NCI-H1930 (cell line): ENCODE measurements at places on chromosomes 6 and 20.

DNA sequence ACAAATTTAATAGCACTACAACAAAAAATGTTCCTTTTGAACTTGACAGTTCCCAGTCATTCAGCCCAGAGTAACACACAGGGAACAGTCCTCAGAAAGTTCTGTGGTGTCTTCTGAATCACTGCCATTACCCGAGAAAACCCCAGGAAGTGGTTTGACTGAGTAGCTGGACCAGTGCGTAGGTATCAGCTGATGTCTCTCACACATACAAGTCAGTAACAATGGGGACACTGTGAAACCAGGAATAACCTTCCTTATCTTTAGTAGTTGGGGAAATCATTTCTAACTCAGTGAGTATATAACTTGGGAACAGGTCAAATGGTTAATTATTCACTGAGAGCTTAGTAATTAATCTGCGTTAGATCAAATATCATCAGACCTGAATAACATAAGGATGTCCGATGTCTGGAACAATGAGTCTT lies 73.1 kb downstream of the HIVEP2 start:
- no peak for DNase-seq

GRCh38 chr20:34615477-34615876 lies 57.0 kb downstream of the MAP1LC3A start:
- DNase-seq, result no peak

DNA sequence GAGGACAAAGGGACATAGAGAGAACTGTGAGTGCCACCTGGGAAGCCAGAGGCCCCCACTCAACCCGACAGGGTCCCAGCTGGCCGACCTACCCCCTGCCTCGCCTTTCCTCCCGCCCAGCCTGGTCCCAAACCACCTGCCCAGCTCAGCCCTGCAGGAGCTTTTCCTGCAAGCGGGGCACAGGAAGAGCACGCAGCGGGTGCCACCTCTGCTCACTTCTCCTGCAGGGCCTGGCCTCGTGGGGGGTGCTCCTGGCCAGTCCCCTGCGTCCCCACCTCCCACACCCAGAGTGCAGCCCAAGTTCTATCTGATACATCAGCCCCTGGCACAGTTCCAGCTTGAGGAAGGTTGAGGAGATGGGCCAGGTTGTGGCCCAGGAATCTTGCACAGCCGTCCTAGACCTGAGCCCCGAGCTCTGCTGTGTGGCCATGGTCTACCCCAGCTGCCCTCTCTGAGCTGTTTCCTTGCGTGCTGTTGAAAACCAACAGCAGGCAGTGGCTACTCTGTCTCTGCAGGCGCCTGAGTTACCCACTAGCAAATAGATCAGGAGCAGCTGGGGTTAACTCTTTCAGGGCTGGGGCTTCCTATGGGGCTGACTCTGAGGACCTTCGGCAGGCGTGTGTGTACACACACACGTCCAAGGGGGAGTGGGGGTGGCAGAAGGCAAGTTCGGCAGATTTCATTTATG lies 1.7 kb downstream of the NECAB3 start:
- no peak for DNase-seq

DNA sequence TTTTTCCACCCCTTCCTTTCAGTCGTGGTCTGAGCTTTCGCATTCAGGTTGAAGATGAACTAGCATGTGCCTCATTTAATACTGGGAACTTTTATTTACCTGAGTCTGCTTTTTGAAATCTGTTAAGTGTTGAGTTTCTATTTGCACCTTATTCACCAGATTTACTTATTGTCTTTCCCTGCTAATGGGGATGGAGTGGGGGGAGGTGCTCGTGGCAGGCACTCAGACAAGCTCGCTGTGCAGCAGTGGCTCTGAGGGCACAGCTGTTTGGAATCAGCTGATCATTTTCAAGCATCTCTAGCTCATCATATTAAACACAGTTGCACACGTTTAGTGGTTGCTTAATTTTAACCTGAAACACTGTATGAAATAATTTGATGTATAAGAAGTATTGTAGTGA lies 35.6 kb downstream of the UTRN start:
- no peak for DNase-seq

DNA sequence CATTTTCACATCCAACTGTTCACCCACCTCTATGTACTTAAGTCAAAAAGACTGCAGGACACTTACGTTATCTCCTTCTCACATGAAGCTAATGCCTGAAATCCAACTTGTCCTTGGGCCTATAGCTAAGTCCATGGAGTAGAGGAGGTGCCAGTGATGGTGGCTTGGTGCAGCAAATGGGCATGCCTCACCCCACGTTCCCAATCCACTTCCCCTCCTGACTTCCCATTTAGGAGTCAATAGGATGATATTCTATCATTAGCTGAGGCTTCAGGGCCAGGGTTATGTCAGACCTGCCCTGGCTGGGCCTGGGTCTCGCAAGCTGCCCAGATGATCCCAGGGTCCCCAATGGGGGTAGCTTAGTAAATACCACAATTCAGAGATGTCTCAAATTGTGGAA lies 410.4 kb downstream of the MAFB start:
- DNase-seq, result no peak

GRCh38 chr6:168109171-168109570 lies 30.2 kb upstream of the FRMD1 start:
- DNase-seq, result no peak

GRCh38 chr6:79249136-79249535 lies 14.7 kb upstream of the HMGN3 start:
- DNase-seq, result no peak

DNA sequence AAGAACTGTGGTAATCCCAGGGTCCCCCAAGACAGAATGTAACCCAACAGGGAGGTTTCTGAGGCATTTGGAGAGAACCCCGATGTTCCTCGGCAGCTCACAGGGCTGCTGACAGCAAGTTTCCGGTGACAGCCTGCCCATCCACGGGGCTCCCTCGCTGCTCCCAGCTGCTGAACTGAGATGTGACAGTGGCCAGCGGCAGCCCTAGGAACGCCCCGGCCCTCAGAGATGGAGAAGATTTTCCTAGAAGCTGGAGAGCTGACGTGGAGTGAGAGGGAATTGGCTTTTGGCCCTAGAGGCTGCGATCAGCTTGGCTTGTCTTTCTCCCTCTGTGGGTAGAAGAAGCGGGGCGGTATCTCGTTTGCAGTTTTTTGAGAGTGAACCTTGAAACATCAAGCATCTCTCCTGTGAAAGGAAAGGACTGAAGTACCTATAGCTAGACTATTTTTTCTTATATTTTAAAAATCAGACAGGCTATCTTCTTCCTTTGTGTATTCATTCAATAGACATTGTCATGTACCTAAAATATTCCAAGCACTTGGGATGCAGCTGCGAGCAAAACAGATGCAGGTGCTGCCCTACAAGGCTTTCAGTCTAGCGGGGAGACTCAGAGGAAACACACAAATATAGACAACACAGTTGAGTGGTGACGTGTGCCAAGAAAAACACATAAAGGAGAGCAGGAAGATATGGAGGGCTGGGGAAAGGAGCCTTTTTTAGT lies 28.4 kb upstream of the NFATC2 start:
- no peak for DNase-seq

GRCh38 chr6:129104560-129104959 lies 221.6 kb downstream of the LAMA2 start:
- DNase-seq, result no peak

DNA sequence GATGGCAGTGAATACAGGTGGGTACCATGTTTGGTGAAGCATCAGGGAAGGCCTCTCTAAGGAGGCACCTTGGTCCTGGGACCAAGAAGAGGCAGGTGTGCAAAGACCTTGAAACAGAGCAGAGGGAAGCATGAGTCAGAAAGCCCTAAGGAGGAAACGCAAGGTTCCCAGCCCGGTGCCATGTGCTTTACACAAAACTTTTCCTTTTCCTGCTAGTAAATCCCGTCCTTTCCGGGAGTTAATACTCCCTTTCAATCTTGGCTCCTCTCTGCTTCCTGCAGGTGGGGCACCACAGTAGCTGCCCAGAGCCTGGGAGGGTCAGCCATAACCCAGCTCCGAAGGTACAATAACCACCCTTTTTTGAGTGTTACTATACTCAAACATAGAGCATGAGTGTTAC lies 19.4 kb upstream of the SLC23A2 start:
- no peak for DNase-seq

DNA sequence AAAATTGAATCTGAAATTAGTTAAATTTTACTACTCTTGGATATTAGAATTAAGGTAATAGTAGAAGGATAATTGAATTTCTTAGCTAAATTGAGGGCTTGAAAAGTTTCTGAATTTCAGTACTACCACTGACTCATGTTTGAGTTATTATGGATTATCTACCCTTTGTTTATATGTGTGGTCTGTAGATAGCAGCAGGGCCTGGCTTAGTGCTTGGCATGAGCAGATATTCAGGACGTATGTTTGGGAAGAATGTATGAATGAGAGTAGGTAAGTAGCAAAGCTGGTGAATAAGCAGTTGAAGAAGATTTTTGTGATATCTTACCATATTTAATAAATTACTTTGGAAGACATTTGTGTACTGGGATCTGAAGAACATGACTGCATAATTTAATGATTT lies 152.7 kb downstream of the MACROD2 start:
- no peak for DNase-seq
